ENCODE measurements at places on chromosomes 1 and 21. TPM values are rescaled to one million over a fixed set of nuclear protein-coding genes. Genes with fewer than 3 reads are reported as not detected.

Gene KANK4
- total RNA-seq = not detected

Gene LIN28A
- total RNA-seq = not detected

Gene AMY1A
- total RNA-seq = not detected

Gene RNF207
- 13.0 TPM for total RNA-seq

Gene HSD11B1
- total RNA-seq = 6.8 TPM

Gene TMPRSS2
- not detected for total RNA-seq

Gene LCA5L
- 1.4 TPM for total RNA-seq

Gene LYPD8
- total RNA-seq = not detected

Gene PLD5
- total RNA-seq = not detected

Gene KISS1
- total RNA-seq = 1.5 TPM

Gene SEMA4A
- 0.19 TPM for total RNA-seq

Gene TPRG1L
- 20.0 TPM for total RNA-seq

Gene CLCA1
- not detected for total RNA-seq

Gene NFASC
- total RNA-seq = 13.8 TPM

Gene CYP4A11
- not detected for total RNA-seq

Gene LCK
- total RNA-seq = not detected

Gene KLF17
- 0.19 TPM for total RNA-seq

Gene KRTAP19-4
- not detected for total RNA-seq

Gene RCSD1
- 1.7 TPM for total RNA-seq

Gene TMEM82
- total RNA-seq = not detected

Gene SLC22A15
- 1.3 TPM for total RNA-seq

Gene LAMB3
- total RNA-seq = 11.3 TPM

Gene S100A7
- total RNA-seq = not detected

Gene TRIM62
- total RNA-seq = 1.5 TPM

Gene SH2D1B
- not detected for total RNA-seq

Gene SLC25A34
- 0.38 TPM for total RNA-seq

Gene CENPF
- total RNA-seq = 10.1 TPM

Gene GUCA2B
- not detected for total RNA-seq

Gene CHRNB2
- under 0.01 TPM for total RNA-seq

Gene ATPAF1
- 40.6 TPM for total RNA-seq

Gene ZNF683
- total RNA-seq = not detected
